ENCODE measurements at places on chromosomes 2 and 18.

GRCh38 chr2:99802734-99803133 lies 312.9 kb upstream of the REV1 start:
- DNase-seq: no peak
- no peaks in the 10 kb centered on the region for H3K4me1 ChIP-seq

DNA sequence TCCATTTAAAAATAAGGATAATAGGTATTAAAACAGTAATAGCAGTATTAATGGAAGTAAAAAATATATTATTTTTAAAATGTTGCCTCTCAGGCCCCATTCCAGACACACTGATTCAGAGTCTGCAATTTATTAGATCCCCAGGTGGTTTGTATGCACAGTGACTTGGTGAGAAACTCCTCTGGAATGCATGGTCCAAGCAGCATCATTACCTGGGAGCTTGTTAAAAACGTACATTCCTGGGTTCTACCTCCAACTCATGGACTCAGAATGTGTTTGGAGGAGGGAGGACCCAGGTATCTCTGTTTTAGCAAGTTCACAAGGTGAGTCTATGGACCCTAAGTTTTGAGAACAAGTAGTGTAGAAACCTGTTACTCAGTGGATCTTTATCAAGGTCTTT lies 95.6 kb downstream of the ITGA4 start:
- no peaks in the 10 kb centered on the region for H3K4me1 ChIP-seq
- H3K27me3 ChIP-seq: no peaks in the 10 kb centered on the region
- H3K36me3 ChIP-seq: no peaks in the 10 kb centered on the region
- no peak overlapping the region for H3K27ac ChIP-seq

- H3K4me3 ChIP-seq: no peak overlapping the region
- H3K36me3 ChIP-seq: no peaks in the 10 kb centered on the region
- no peak overlapping the region for H3K27ac ChIP-seq
- H3K4me1 ChIP-seq: peaks cover 14% of the 10 kb centered on the region
Observed at GRCh38 chr2:213185147-213185822, 33.9 kb upstream of the IKZF2 start.

- H3K27ac ChIP-seq: no peak overlapping the region
- DNase-seq: no peak
- H3K36me3 ChIP-seq: no peaks in the 10 kb centered on the region
- no peaks in the 10 kb centered on the region for H3K27me3 ChIP-seq
- no peak overlapping the region for H3K4me3 ChIP-seq
Observed at GRCh38 chr2:241859017-241859435, 332 bp upstream of the PDCD1 start.

GRCh38 chr2:104660991-104661390 lies 192.9 kb upstream of the POU3F3 start:
- DNase-seq: no peak
- H3K36me3 ChIP-seq: no peaks in the 10 kb centered on the region
- no peak overlapping the region for H3K27ac ChIP-seq
- no peaks in the 10 kb centered on the region for H3K4me1 ChIP-seq
- no peak overlapping the region for H3K4me3 ChIP-seq

DNA sequence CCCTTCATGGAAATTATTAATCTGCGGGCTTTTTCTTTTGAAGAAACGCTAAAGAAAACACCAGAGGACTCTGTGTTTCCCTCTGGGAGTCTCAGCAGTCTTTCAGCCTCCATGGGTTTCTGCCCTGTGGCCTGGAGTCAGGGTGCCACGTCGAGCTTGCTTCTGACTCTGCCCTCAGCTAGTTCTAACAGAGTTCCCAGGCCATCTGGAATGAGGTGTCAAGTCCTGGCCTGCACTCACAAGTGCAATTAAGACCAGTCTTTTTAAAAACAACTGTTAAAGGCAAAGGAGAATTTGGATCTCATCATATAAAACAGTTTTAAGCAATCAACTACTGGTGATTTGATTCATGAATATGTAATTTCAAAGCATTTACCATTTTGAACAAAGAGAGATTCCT lies 157.3 kb downstream of the RHBDD1 start:
- DNase-seq: no peak
- H3K4me3 ChIP-seq: no peak overlapping the region
- H3K27ac ChIP-seq: no peak overlapping the region
- peaks cover 3% of the 10 kb centered on the region for H3K4me1 ChIP-seq
- no peaks in the 10 kb centered on the region for H3K27me3 ChIP-seq

GRCh38 chr2:202039278-202040078 lies 5.8 kb downstream of the FZD7 start:
- peaks cover 8% of the 10 kb centered on the region for H3K36me3 ChIP-seq
- peak; percentile 40 for DNase-seq
- H3K4me3 ChIP-seq: peak overlapping the region; percentile 17
- H3K4me1 ChIP-seq: peaks cover 8% of the 10 kb centered on the region
- H3K27me3 ChIP-seq: no peaks in the 10 kb centered on the region

DNA sequence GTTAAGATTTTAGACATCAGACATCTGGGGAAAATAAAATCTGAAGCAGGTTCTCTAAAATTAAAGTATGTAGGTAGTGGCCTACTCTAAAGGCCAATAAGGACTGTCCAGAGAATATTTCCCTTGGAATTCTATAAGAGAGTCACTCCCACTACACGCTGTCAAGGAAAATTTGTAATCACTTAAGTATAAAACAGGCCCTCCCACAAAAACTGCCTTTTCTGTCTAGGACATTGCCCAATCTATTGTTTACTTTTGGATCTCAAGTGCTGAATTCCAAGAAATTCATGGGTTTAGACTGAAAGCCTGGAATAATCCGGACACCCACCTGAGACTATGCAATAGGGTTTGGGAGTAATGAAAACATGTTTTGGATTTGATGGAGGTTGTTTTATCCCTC lies 1.7 kb upstream of the SRBD1 start:
- no peak overlapping the region for H3K27ac ChIP-seq
- no peak overlapping the region for H3K4me3 ChIP-seq
- no peaks in the 10 kb centered on the region for H3K36me3 ChIP-seq
- DNase-seq: peak; percentile 68
- peaks cover 5% of the 10 kb centered on the region for H3K4me1 ChIP-seq

- H3K4me1 ChIP-seq: peaks cover 4% of the 10 kb centered on the region
- H3K27me3 ChIP-seq: no peaks in the 10 kb centered on the region
- no peaks in the 10 kb centered on the region for H3K36me3 ChIP-seq
- peak; percentile 37 for DNase-seq
Observed at GRCh38 chr2:43184339-43184895, 42.0 kb downstream of the ZFP36L2 start.

DNA sequence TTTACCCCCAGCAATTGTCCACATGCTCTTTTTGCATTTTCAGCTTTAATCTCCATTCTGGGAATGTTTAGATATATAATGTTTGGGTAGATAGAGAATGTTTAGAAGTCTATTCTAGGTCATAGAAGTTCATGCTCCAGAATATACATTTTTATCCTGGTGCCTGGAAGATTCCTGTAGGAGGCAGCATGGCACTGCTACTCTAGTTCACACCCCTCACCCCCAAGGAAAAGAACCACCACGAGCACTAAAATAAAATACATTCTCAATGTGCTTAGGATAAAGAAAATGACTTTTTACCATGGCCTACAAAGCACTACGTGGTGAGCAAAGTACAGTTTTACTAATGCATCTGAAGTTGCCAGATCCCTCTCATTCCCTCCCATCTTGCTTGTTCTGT lies 53.8 kb downstream of the MYO1B start:
- H3K4me1 ChIP-seq: peaks cover 34% of the 10 kb centered on the region
- H3K27ac ChIP-seq: peak overlapping the region; percentile 23
- H3K27me3 ChIP-seq: no peaks in the 10 kb centered on the region
- no peak overlapping the region for H3K4me3 ChIP-seq

- no peaks in the 10 kb centered on the region for H3K4me1 ChIP-seq
- no peaks in the 10 kb centered on the region for H3K36me3 ChIP-seq
- H3K4me3 ChIP-seq: no peak overlapping the region
- peak; percentile 63 for DNase-seq
Observed at GRCh38 chr2:142863485-142863961, 13.9 kb upstream of the KYNU start.

DNA sequence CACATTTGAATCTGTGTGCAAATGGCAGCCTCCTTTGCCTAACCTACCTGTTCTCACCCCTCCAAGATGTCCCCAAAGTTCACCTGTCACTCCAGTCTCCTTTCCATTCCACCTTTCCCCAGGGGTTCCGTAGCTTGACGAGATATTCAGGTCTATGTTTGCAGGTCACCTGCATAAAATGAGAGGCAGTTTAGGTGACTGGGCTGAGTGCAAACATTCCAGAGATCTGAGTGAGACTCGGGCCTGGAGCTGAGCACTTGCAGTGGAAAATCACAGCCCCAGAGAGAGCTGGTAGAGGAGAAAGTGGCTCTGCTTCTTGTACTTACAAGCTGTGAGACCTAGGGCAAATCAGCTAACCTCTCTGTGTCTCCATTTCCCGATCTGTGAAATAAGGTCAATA lies 20.1 kb downstream of the CAPN14 start:
- no peak overlapping the region for H3K4me3 ChIP-seq
- no peak overlapping the region for H3K27ac ChIP-seq
- DNase-seq: no peak
- H3K36me3 ChIP-seq: no peaks in the 10 kb centered on the region
- no peaks in the 10 kb centered on the region for H3K4me1 ChIP-seq
- H3K27me3 ChIP-seq: no peaks in the 10 kb centered on the region

DNA sequence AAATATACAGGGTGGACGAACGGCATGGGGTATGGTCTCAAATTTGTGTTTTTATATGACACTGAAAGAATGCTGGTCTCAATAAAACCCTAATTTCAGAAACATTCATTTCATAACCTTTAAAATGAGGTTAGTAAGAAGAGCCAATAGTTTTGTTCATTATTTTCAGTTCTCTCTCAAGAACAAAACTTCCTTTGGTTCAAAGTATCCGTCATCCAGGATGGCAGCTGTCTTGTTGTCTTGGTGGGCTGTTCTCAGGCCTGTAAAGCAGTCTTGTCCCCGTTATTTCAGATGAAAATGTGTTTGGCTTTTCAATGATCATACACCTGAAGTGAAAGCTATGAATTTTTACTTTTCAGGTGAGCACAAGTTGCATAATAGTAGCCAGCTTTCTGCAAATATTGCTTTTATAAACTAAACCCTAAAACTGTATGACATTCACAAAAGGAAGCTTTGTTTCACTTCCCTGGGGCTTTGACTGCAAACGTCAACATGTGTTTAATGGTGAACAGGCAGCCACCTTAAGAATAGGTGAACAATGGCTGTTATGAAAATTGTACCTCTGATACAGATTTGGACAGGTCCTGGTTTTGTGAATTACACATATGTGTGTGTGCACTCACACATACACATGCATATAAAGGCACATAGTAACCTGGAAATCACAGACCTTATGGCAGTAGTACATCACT lies 2.6 kb downstream of the IL18RAP start:
- H3K36me3 ChIP-seq: no peaks in the 10 kb centered on the region
- peaks cover 7% of the 10 kb centered on the region for H3K27me3 ChIP-seq
- no peak overlapping the region for H3K27ac ChIP-seq
- H3K4me1 ChIP-seq: no peaks in the 10 kb centered on the region

- peaks cover 1% of the 10 kb centered on the region for H3K36me3 ChIP-seq
- DNase-seq: peak; percentile 66
- no peak overlapping the region for H3K27ac ChIP-seq
Observed at GRCh38 chr18:36706134-36706881, 122.5 kb downstream of the TPGS2 start.

DNA sequence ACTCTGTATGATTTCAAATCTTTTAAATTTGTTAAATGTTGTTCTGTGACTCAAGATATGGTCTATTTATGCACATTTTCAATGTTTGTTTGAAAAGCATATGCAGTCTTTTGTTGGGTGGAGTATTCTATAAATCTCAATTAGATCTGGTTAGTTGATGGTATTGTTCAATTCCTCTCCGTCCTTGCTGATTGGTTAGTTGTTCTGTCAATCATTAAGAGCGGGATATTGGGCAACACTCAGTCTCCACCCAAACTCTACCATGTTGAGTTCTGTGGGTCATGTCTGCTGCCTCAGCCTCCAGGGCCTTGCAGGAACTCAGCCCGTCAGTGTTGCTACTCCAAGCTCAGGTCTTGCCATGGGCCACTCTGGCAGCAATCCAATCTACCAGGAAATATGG lies 118.9 kb downstream of the VWA3B start:
- H3K27ac ChIP-seq: no peak overlapping the region
- H3K4me3 ChIP-seq: no peak overlapping the region
- H3K36me3 ChIP-seq: no peaks in the 10 kb centered on the region
- H3K27me3 ChIP-seq: no peaks in the 10 kb centered on the region
